Natural killer cell treated with Interleukin-12 subunit alpha and Interleukin-12 subunit beta and Interleukin-15 and Interleukin-18, amount 100 ng/mL, for 72 hours (primary cell): ENCODE measurements at places on chromosomes 2 and 18.

- no peak overlapping the region for H3K27ac ChIP-seq
- H3K4me3 ChIP-seq: no peak overlapping the region
- no peaks in the 10 kb centered on the region for H3K4me1 ChIP-seq
- H3K27me3 ChIP-seq: no peaks in the 10 kb centered on the region
- no peaks in the 10 kb centered on the region for H3K36me3 ChIP-seq
Observed at GRCh38 chr2:196112418-196113034, 43.9 kb upstream of the DNAH7 start.

GRCh38 chr2:42443718-42444399, 49.9 kb downstream of the KCNG3 start:
- H3K27me3 ChIP-seq: peaks cover 10% of the 10 kb centered on the region
- no peaks in the 10 kb centered on the region for H3K36me3 ChIP-seq
- H3K27ac ChIP-seq: no peak overlapping the region
- H3K4me3 ChIP-seq: no peak overlapping the region
- no peak for DNase-seq

DNA sequence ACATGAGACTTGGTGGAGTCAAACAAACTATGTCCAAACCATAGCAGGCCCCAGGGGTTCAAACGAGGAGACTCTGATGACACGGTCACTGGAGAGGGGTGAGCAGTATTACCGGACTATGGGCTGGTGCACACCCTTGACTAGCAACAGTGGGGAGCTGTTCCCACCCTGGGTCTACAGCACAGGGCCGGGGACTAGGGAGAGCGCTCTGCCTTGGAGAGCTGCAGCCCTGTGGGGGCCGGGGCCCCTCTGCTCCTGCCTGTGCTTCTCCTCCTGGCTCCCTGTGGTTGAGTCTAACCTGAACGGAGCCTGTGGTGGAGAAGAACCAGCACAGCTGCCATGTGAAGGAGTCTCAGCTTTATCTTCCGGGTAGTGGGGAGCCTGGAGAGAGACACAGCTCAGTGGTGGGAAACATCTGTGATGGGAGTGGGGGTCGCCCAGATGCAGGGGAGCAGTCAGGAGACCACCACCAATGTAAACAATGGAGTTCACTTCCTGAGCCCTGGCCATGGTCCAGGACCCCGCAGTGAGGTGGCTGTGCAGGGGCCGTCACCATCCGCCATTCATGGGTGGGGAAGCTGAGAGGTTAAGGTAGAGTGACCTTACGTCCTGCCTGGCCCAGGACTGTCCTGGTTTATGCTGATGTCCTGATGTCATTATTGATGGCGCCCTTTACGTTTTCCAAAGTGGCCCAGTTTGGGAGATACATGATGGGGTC, 195.7 kb upstream of the TWIST2 start:
- H3K27me3 ChIP-seq: peaks cover 14% of the 10 kb centered on the region
- DNase-seq: no peak
- H3K4me3 ChIP-seq: no peak overlapping the region
- H3K4me1 ChIP-seq: no peaks in the 10 kb centered on the region

- DNase-seq: no peak
- H3K36me3 ChIP-seq: peaks cover 6% of the 10 kb centered on the region
- H3K4me1 ChIP-seq: peaks cover 19% of the 10 kb centered on the region
- peak overlapping the region; percentile 56 for H3K4me3 ChIP-seq
- H3K27me3 ChIP-seq: peaks cover 33% of the 10 kb centered on the region
Observed at GRCh38 chr2:26173776-26174482, 1.0 kb downstream of the GAREM2 start.

GRCh38 chr18:80246445-80247392, 595 bp downstream of the PARD6G start:
- H3K4me3 ChIP-seq: peak overlapping the region; percentile 47
- no peaks in the 10 kb centered on the region for H3K36me3 ChIP-seq

DNA sequence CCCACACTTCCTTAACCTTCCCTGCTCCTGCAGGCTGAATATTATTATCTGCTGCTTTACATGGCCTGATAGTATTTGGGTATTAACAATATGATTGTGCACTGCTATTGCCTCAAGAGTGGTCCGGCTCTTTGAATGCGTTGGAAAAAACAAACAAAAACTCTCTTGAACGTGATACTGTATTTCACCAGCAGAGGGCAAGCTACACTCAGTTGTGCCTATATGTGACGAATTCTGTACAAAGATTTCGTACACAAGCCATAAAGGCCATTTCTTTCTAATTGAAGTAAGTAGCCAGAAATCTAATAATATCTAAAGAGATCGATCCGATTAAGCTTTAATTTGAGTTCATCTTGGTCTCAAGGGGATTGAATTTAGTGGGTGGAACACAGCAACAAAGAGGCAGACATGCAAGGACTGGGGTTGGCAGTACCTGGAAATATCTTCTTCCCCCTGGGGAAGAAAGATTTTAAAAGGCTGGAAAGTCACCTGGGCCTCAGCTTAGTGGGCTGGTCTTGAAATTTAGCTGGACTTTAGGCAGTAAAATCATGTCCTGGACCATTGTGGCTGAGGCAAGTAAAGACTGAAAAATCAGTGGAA, 49.3 kb upstream of the RAB6D start:
- no peak for DNase-seq
- H3K36me3 ChIP-seq: no peaks in the 10 kb centered on the region
- no peaks in the 10 kb centered on the region for H3K4me1 ChIP-seq
- H3K27ac ChIP-seq: no peak overlapping the region

GRCh38 chr18:9537677-9538076, 62.4 kb downstream of the RALBP1 start:
- no peak overlapping the region for H3K4me3 ChIP-seq
- H3K4me1 ChIP-seq: no peaks in the 10 kb centered on the region
- H3K27ac ChIP-seq: no peak overlapping the region
- H3K27me3 ChIP-seq: no peaks in the 10 kb centered on the region
